ENCODE measurements at places on chromosomes 6 and 20.

GRCh38 chr6:147684906-147685305, 176.4 kb downstream of the SAMD5 start:
- DNase-seq: no peak

DNA sequence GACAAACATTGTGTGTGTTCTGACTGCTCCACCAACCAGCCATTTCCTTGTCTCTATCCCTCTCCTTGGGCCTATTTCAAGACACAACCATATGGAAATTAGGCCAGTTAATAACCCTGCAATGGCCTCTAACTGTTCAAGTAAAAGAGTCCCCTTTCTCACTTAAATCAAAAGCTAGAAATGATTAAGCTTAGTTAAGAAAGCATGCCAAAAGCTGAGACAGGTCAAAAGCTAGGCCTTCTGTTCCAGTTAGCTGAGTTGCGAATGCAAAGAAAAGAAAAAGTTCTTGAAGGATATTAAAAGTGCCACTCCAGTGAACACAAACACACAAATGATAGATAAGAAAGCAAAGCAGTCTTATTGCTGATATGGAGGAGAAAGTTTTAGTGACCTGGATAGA, 22.5 kb downstream of the SERINC1 start:
- DNase-seq: no peak

DNA sequence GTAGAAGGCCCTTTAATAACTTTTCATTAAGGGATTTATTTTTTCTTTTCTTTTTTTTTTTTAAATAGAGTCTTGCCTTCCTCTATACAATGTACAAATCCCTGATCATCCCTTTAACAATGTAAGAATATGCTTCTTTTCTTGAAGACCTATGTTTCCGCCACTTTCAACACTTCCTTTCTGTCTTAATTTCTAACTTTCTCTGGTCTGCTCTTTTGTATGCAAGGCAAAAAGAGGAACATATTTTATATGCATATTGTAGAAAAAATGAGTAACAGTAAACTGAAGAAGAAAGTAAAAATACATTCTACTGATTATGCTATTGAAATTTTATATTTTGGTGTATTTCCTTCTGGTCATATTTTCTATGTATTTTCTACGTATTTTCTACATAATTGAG, 484.7 kb downstream of the TFAP2B start:
- no peak for DNase-seq

GRCh38 chr6:137664183-137664582, 170.0 kb upstream of the OLIG3 start:
- DNase-seq: no peak

Data from right atrium auricular region (tissue), 2 donors.